ENCODE measurements at places on chromosomes 7 and 10. TPM values are rescaled to one million over a fixed set of nuclear protein-coding genes. Genes with fewer than 3 reads are reported as not detected.
A peak's percentile ranks its signal among the peaks of the same experiment; 100 is the strongest.

GBX1 gene
- total RNA-seq = 0.95 TPM

GIMAP5 gene
- total RNA-seq = not detected

SYT15 gene
- total RNA-seq = 0.08 TPM

LIPJ gene
- not detected for total RNA-seq

ANKRD30A gene
- not detected for total RNA-seq

CCNY gene
- 42.6 TPM for total RNA-seq

SLC13A1 gene
- 0.03 TPM for total RNA-seq

HTR5A gene
- not detected for total RNA-seq

DNA sequence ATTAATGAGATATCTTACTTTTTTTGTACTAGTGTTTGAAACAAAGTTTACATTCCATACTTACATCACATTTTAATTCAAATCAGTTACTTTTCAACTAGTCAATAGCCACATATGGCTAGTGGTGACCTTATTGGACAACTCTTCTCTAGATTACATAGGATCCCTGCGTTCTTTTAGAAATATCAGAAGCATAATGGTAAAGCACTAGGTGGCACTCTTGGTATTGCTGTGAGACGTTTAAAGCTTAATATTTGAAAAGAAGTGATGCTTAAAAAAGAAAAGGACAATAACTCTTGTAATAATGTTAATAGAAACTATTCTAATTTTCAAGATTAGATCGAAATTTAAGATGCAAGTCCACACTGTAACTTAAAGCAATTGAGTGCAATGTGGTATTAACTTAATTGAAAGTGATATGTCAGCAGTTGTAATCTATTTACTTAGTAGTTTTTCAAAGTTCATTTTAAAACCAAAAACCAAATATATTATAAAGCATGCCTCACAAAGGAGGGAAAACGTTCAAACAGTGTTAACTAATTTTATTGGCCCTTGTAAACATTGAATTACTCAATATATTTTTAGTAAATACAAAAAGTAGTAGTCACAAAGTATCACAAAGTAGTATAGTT, 339.1 kb downstream of the ATRNL1 start:
- no peak overlapping the region for H3K27ac ChIP-seq
- H3K36me3 ChIP-seq = no peaks in the 10 kb centered on the region
- no peak overlapping the region for H3K4me3 ChIP-seq

GRCh38 chr10:129063877-129064276, 403.2 kb upstream of the MGMT start:
- no peak overlapping the region for H3K4me3 ChIP-seq
- H3K36me3 ChIP-seq = no peaks in the 10 kb centered on the region
- no peaks in the 10 kb centered on the region for H3K27me3 ChIP-seq

GRCh38 chr10:113273181-113274163, 279.4 kb upstream of the HABP2 start:
- no peaks in the 10 kb centered on the region for H3K36me3 ChIP-seq
- no peak overlapping the region for H3K27ac ChIP-seq
- no peaks in the 10 kb centered on the region for H3K4me1 ChIP-seq
- H3K4me3 ChIP-seq = no peak overlapping the region
- peak; percentile 13 for DNase-seq

DNA sequence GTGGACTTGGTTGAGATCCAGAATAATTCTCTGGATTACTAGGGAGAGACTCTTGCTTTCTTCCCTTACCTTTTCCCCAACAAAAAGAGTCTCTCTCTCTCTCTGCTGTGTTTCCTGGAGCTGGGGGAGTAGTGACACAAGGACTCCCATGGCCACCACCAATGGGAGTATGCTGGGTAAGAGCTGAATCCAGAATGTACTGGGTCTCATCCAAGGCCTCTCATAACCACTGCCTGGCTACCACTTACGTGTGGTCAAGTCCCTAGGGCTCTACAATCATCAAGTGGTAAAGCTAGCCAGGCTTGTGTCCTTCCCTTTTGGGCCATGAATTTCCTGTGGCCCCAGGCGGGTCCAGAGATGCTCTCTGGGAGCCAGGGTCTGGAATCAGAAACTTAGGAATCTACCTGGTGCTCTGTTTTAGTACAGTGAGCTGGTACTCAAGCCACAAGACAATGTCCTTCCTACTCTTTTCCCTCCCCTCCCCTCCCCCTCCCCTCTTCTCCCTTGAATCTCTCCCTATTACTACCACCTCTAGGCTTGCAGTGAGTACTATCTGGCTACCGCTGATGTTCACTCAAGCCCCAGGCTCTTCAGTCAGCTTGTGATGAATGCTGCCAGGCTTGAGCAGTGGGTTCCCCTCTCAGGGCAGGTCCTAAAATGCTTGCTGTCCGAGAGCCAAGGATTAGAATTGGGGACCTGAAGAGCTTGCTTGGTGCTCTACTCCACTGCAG, 196.6 kb downstream of the BBS9 start:
- no peak for DNase-seq
- no peak overlapping the region for H3K4me3 ChIP-seq
- no peaks in the 10 kb centered on the region for H3K4me1 ChIP-seq
- H3K27me3 ChIP-seq = no peaks in the 10 kb centered on the region

GRCh38 chr10:6625428-6625827, 45.4 kb upstream of the PRKCQ start:
- DNase-seq = no peak
- H3K4me3 ChIP-seq = no peak overlapping the region
- no peak overlapping the region for H3K27ac ChIP-seq
- no peaks in the 10 kb centered on the region for H3K36me3 ChIP-seq

- DNase-seq = no peak
- H3K4me3 ChIP-seq = no peak overlapping the region
- H3K27me3 ChIP-seq = no peaks in the 10 kb centered on the region
- peaks cover 85% of the 10 kb centered on the region for H3K36me3 ChIP-seq
Measured at GRCh38 chr10:28545967-28546644, 13.2 kb downstream of the WAC start.

GRCh38 chr7:47580811-47581331, 1.0 kb downstream of the TNS3 start:
- H3K4me3 ChIP-seq = peak overlapping the region; percentile 90
- peaks cover 23% of the 10 kb centered on the region for H3K4me1 ChIP-seq
- peak overlapping the region; percentile 81 for H3K27ac ChIP-seq
- H3K36me3 ChIP-seq = no peaks in the 10 kb centered on the region
- H3K27me3 ChIP-seq = no peaks in the 10 kb centered on the region
- peak; percentile 65 for DNase-seq

- H3K27ac ChIP-seq = no peak overlapping the region
- no peak overlapping the region for H3K4me3 ChIP-seq
- no peaks in the 10 kb centered on the region for H3K27me3 ChIP-seq
- peaks cover 21% of the 10 kb centered on the region for H3K4me1 ChIP-seq
- DNase-seq = peak; percentile 53
Measured at GRCh38 chr7:83413831-83414230, 235.1 kb downstream of the SEMA3E start.

- DNase-seq = no peak
- H3K4me1 ChIP-seq = no peaks in the 10 kb centered on the region
- no peak overlapping the region for H3K4me3 ChIP-seq
- H3K27me3 ChIP-seq = no peaks in the 10 kb centered on the region
Measured at GRCh38 chr7:31850601-31851000, 163.6 kb downstream of the PPP1R17 start.

- no peak overlapping the region for H3K27ac ChIP-seq
- H3K4me3 ChIP-seq = no peak overlapping the region
- no peak for DNase-seq
- H3K36me3 ChIP-seq = no peaks in the 10 kb centered on the region
Measured at GRCh38 chr10:3330663-3331062, 158.1 kb upstream of the PITRM1 start.

DNA sequence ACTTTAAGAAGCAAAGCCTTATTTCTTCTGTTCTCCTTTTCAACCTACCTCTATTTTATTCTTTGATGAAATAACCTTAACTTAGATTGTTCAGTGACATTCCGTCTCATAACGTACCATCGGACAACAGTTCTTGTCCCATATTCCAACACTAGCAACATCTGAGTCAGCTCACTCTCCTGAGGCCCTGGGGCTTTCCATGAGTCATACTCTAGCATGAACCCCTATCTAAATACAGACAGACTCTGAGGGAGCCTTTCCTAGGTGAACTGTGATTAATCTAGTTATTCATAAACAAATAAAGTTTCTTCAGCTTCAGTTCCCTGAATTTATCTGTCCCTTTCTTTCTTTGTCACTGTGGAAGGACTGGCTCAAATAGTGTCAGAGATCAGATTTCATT, 168.7 kb upstream of the LYZL1 start:
- H3K36me3 ChIP-seq = no peaks in the 10 kb centered on the region
- no peaks in the 10 kb centered on the region for H3K27me3 ChIP-seq
- H3K27ac ChIP-seq = no peak overlapping the region
- DNase-seq = no peak
- no peaks in the 10 kb centered on the region for H3K4me1 ChIP-seq

DNA sequence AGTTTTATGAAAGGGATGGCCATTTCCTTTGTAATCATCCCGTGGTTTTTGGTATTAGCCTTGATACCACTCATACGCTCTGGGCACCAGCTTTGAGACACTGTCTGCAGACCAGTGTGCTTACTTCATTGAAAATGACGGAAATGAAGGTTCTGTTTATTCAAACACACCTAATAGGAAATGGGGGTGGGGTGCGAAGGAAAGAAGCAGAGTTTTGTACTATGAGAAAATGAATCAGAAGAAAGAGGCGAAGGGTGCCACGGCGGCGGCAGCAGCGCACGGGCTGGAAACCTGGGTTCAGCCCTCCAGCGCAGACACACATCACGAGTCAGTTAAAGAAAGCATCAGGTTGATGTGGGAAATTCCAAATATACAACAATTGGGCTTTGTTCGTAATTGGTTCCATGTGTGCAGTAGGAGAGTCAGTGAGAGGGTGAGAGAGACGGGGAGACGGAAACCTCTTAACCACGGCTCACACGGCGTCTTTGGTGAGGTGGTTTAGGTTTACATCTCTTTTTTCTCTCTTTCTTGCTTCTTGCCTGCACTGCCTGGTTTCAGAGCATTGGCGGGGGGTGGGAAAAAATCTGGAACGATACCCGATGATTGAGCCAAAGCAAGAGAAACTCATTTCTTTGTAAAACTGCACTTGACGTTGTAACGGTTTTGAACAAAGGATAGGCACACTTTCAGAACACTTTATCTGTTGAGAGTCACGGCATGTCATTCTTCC, 321.2 kb downstream of the FRMD4A start:
- peak overlapping the region; percentile 55 for H3K4me3 ChIP-seq
- H3K27me3 ChIP-seq = no peaks in the 10 kb centered on the region
- H3K36me3 ChIP-seq = no peaks in the 10 kb centered on the region
- peak; percentile 23 for DNase-seq
- H3K4me1 ChIP-seq = peaks cover 7% of the 10 kb centered on the region

DNA sequence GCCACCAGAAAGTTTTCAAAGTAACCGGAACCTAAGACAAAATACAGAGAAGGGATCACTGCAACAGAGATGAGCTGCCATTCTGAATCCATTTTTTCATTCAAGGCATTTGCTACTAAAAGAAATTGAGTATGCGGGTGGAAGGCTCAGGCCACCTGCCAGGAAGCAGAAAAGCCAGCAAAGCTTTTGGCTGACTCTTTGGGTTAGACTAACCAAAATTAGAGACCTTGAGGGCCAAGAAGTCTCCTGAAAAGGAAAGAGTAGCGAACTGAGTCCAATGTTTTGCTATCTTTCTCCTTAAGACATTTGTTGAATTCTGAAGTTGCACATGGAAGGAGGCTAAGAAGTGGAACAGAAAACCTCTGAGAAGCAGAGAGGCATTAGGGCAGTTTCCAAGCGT, 79.0 kb downstream of the FAS start:
- no peak for DNase-seq
- no peaks in the 10 kb centered on the region for H3K27me3 ChIP-seq
- H3K4me3 ChIP-seq = no peak overlapping the region
- H3K27ac ChIP-seq = no peak overlapping the region
- no peaks in the 10 kb centered on the region for H3K4me1 ChIP-seq

DNA sequence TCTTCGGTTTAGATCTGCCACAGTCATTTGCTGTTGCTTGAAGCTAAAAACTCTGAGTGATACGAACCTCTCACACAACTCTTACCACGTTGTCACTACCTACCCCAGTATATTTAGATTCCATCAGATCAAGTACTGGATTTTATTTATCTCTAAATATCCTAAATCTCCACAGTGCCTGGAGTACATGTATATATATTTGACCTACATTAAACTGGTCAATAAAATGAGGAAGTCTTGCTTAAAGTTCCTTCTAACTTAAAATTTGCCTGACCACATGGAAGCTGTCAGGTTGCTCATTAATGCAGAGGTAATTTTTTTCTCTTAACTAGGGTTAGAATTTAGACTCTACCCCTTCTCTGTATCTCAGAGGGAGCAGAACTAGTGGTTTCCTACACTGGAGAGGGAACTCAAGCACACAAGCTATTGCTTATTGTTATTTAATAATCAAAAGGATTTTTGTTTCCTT, 3.1 kb upstream of the MACC1 start:
- H3K27me3 ChIP-seq = no peaks in the 10 kb centered on the region
- no peak for DNase-seq
- H3K4me1 ChIP-seq = peaks cover 46% of the 10 kb centered on the region
- peak overlapping the region; percentile 5 for H3K4me3 ChIP-seq

DNA sequence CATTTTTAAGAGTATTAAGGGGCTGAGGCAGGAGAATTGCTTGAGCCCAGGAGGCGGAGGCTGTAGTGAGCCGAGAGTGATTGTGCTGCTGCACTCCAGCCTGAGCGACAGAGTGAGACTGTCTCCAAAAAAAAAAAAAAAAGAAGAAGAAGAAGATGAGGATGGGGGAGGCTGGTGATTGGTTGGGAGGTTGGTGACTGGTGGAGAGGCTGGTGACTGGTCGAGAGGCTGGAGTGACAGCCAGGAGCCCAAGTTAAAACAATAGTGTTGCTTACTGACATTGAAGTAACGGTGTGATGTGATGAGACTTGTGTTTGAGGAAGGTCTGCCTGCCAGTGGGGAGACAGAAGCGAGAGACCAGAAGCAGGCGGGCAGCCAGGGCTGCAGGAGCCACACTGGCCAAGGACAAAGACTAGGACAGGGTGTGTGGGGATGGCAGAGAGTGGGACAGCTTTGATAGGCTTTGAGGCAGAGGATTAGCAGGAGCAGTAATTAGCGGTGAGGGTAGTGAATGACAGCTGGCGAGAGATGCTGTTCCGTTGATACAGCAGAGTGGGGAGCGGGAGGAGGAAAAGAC, 4.9 kb downstream of the SRRT start:
- H3K27me3 ChIP-seq = no peaks in the 10 kb centered on the region
- H3K4me1 ChIP-seq = peaks cover 11% of the 10 kb centered on the region
- no peak overlapping the region for H3K27ac ChIP-seq
- DNase-seq = no peak

GRCh38 chr10:90204956-90205314, 503.5 kb downstream of the KIF20B start:
- no peaks in the 10 kb centered on the region for H3K27me3 ChIP-seq
- H3K4me1 ChIP-seq = no peaks in the 10 kb centered on the region
- H3K36me3 ChIP-seq = no peaks in the 10 kb centered on the region
- DNase-seq = no peak

GRCh38 chr10:29326886-29327745, 38.2 kb downstream of the LYZL1 start:
- no peak overlapping the region for H3K27ac ChIP-seq
- no peaks in the 10 kb centered on the region for H3K4me1 ChIP-seq
- no peak overlapping the region for H3K4me3 ChIP-seq
- no peaks in the 10 kb centered on the region for H3K27me3 ChIP-seq
- no peaks in the 10 kb centered on the region for H3K36me3 ChIP-seq
- DNase-seq = no peak

- no peaks in the 10 kb centered on the region for H3K36me3 ChIP-seq
- H3K4me1 ChIP-seq = peaks cover 20% of the 10 kb centered on the region
- H3K27ac ChIP-seq = peak overlapping the region; percentile 49
- H3K27me3 ChIP-seq = no peaks in the 10 kb centered on the region
- DNase-seq = peak; percentile 78
Measured at GRCh38 chr7:130218806-130219620, 11.4 kb downstream of the SSMEM1 start.

Measured in SJCRH30 (cell line).